Colonic mucosa (tissue), 4 donors: ENCODE measurements at places on chromosomes 2 and 18.

- no peaks in the 10 kb centered on the region for H3K27me3 ChIP-seq
- DNase-seq = no peak
- H3K4me3 ChIP-seq = no peak overlapping the region
- no peaks in the 10 kb centered on the region for H3K4me1 ChIP-seq
- no peaks in the 10 kb centered on the region for H3K36me3 ChIP-seq
- H3K27ac ChIP-seq = no peak overlapping the region
Observed at GRCh38 chr2:165791421-165792103, 2.5 kb downstream of the GALNT3 start.

DNA sequence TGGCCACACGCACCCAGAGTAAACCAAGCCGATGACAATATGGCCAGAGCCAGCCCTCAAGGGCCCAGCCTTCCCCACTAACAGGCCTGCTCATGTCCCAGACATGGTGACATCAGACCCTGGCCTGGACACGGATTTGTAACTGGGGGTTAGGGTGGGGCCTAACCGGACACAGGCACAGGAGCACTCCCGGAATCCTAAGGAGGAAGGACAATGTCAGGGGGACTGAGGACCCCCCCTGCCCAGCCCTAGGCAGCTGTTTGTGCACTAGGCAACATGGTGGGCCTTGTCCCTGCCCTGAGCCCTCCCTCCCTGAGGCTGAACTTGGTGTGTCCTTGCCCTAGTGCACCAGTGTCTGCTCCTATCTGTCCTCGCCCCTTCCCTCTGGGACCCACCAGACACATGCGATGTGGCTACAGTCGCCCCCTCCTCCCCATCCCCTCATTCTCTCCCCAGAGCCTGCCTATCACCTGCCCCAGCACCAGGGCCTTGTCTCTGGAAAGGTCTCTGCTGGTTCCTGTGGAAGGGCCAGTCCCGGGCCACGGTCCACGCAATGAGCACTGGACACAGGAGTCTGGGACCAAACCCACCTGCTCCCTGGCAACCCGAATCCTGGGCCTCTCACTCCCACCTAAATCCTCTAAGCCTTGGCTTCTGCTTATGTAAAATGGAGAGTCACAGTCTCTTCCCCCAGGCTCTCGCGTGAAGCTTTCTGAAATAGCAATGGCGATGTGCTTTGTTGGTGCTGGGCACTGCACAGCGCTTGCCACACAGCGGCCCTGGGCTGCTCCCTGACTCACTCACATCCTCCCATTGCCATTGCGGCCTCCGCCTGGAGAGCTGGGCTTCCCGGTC, 76.5 kb upstream of the RAB6C start:
- H3K27ac ChIP-seq = no peak overlapping the region
- DNase-seq = peak; percentile 9
- H3K4me1 ChIP-seq = no peaks in the 10 kb centered on the region
- no peaks in the 10 kb centered on the region for H3K27me3 ChIP-seq

DNA sequence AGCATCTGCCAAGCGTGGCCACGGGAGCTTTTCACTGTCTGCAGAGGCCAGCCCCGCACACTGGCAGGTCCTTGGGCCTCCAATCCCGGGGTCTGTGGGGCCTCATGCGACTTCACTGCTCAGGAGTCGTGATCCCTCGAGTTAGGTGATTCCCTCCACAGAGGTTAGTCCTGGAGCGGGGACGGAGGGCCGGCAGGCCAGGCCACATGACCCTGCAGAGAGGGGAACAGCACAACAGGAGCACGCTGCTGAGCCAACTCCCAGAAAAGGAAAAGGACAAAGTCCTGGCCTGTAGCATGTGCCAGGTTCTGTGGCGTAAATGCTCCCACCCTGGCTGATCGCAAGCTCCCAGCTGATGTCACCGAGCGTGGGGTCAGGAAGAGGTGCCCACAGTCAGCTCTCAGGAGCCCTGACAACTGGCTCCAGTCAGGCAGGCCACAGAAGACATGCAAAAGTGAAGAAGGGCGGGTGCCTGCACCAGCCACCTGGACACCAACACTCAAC, 15.3 kb upstream of the PRLH start:
- H3K4me3 ChIP-seq = no peak overlapping the region
- H3K27ac ChIP-seq = no peak overlapping the region
- H3K36me3 ChIP-seq = peaks cover 4% of the 10 kb centered on the region
- H3K27me3 ChIP-seq = no peaks in the 10 kb centered on the region

- H3K27me3 ChIP-seq = no peaks in the 10 kb centered on the region
- H3K36me3 ChIP-seq = no peaks in the 10 kb centered on the region
- no peak overlapping the region for H3K27ac ChIP-seq
- no peaks in the 10 kb centered on the region for H3K4me1 ChIP-seq
- DNase-seq = no peak
Observed at GRCh38 chr2:43469094-43469493, 126.7 kb downstream of the THADA start.

GRCh38 chr2:155502766-155503165, 804.3 kb downstream of the KCNJ3 start:
- no peaks in the 10 kb centered on the region for H3K27me3 ChIP-seq
- DNase-seq = no peak

DNA sequence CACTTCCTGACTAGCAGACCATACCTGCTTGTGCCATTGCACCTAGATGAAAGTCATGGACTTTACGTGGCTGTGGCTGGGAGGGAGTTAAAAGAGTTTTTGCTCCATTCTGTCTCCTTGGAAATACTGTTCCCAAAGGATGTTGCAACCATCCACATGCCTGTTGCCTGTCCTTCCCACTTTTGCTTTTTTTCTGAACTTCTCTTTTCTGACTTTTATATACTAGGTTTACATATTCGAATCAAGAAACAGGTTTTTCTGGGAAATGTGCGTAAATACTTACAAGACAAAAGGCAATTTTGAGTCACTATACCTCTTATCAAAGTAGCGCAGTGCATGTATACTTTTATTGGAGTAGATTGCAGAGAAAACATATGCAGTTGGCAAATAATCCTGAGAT, 244.8 kb downstream of the PRKCE start:
- no peak overlapping the region for H3K4me3 ChIP-seq
- DNase-seq = no peak
- no peaks in the 10 kb centered on the region for H3K27me3 ChIP-seq
- no peaks in the 10 kb centered on the region for H3K4me1 ChIP-seq
- no peaks in the 10 kb centered on the region for H3K36me3 ChIP-seq
- no peak overlapping the region for H3K27ac ChIP-seq

GRCh38 chr18:27372386-27372785, 187.3 kb upstream of the CHST9 start:
- DNase-seq = no peak
- H3K36me3 ChIP-seq = no peaks in the 10 kb centered on the region
- H3K27ac ChIP-seq = no peak overlapping the region

GRCh38 chr2:158650646-158651357, 144.3 kb upstream of the DAPL1 start:
- no peaks in the 10 kb centered on the region for H3K4me1 ChIP-seq
- H3K4me3 ChIP-seq = no peak overlapping the region
- H3K36me3 ChIP-seq = no peaks in the 10 kb centered on the region
- no peaks in the 10 kb centered on the region for H3K27me3 ChIP-seq
- H3K27ac ChIP-seq = no peak overlapping the region
- DNase-seq = no peak

DNA sequence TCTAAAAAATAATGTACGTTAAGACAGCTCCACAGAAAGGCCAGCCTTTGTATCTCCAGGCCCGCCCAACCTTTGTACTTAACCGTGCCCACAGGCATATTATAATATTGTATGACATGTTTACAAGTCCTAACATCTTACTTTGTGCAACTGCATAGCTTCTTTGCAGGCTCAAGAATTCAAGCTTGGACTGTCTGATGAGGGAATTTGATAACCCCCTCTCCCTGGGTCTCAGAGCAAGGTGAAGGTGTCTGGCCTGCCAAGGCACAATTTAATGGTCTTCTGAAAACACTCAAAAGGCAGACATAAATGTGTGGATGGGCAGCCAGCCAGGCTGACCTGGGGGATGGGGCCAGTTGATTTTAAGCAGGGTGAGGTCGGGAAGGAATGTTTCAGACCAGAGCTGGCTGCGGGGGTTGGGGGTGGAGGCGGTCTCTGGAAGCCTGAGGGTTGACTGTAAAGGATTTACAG, 732.7 kb upstream of the FANCL start:
- H3K27ac ChIP-seq = no peak overlapping the region
- H3K36me3 ChIP-seq = no peaks in the 10 kb centered on the region
- H3K4me3 ChIP-seq = no peak overlapping the region
- DNase-seq = no peak

DNA sequence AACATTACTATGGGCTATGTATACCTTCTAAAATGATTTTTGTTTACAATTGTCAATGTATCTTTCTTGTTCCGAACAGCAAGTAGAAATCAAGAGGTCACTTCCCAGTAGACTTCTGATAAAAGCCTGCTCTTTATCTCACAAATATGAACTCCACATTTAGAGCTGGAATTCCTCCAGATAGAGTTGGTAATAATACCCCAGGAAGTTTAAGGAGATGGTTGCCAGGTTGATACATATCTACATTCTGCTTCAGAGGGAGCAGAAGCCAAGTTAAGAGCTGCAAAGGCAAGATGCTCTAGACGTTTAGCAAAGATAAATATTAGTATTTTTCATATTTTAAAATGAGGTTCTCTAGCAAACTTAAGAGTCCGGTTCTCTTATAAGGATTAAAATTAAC, 267.0 kb downstream of the ERBB4 start:
- no peaks in the 10 kb centered on the region for H3K27me3 ChIP-seq
- H3K4me1 ChIP-seq = no peaks in the 10 kb centered on the region
- DNase-seq = no peak

DNA sequence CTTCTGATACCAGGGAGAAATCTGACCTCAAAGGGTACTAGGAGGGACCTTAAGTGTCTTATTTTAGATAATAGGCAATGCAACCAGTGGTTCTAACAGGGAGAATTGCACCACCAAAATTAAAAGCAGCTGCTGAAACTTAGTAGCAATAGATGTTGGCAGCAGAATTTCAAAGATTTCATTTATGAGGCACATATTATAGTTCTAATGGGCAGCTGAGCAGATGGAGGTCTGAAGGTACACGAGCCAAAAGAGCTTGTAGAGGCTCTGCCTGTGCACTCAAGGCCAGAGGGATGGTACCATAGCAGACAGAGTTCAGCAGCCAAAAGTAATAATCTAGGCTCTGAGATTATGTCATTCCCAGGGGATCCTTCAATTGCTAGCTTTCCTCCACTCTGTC, 87.3 kb upstream of the NCKAP5 start:
- no peak overlapping the region for H3K27ac ChIP-seq
- no peaks in the 10 kb centered on the region for H3K27me3 ChIP-seq
- no peaks in the 10 kb centered on the region for H3K4me1 ChIP-seq

DNA sequence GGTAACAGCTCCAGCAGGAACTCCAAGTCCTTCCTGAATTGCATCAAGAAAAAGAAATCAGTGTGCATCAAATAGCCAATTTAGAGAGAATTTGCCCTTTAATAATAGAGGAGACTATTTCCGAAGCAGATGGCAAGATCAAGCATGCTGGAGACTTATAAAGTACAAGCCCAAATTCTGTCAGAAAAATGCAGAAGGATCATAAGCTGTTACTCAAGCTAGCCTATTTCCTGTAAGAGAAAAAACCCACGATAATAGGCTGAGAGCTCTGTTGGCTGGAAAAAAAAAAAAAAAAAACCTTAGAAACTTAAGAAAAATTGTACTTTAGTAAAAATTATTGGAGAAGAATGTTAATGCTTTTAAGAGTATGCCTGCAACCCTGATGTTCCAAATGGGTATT, 24.4 kb upstream of the ITM2C start:
- H3K27me3 ChIP-seq = no peaks in the 10 kb centered on the region
- no peaks in the 10 kb centered on the region for H3K36me3 ChIP-seq
- H3K4me3 ChIP-seq = no peak overlapping the region
- no peak for DNase-seq
- H3K4me1 ChIP-seq = no peaks in the 10 kb centered on the region

DNA sequence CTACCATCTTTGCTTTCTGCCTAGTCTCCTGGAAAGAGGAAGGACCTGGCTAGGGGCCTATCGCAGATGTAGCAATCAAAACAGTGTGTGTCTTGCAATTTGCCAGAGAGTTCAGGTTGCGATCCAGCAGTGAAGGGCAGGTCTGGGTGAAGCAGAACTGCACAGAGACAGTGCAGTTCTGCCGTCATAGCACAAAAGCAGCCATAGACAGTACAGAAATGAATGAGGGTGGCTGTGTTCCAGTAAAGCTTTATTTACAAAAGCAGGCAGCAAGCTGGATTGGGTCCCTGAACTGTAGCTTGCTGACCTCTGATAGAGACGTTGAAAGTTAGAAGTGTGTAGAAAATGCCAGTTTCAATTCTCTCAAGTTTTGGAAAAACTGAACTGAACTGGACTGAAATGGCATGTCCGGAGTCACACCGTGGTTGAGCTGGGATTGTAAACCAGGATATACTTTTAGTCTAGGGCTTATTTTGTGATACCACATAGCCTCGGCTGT, 186.8 kb downstream of the LTBP1 start:
- H3K27ac ChIP-seq = no peak overlapping the region
- no peak for DNase-seq
- no peaks in the 10 kb centered on the region for H3K4me1 ChIP-seq
- H3K27me3 ChIP-seq = no peaks in the 10 kb centered on the region
- H3K4me3 ChIP-seq = no peak overlapping the region
- no peaks in the 10 kb centered on the region for H3K36me3 ChIP-seq

GRCh38 chr2:50791271-50791670, 240.7 kb downstream of the NRXN1 start:
- no peak overlapping the region for H3K27ac ChIP-seq
- no peak overlapping the region for H3K4me3 ChIP-seq
- no peaks in the 10 kb centered on the region for H3K27me3 ChIP-seq
- DNase-seq = no peak
- no peaks in the 10 kb centered on the region for H3K36me3 ChIP-seq
- no peaks in the 10 kb centered on the region for H3K4me1 ChIP-seq
